ENCODE measurements at places on chromosomes 7 and 10.

GRCh38 chr7:47314728-47315607 lies 266.9 kb downstream of the TNS3 start:
- peak; percentile 74 for DNase-seq

- DNase-seq, result no peak
Observed at GRCh38 chr7:132545756-132546155, 30.5 kb downstream of the PLXNA4 start.

- no peak for DNase-seq
Observed at GRCh38 chr7:153682628-153683027, 369.6 kb upstream of the DPP6 start.

DNA sequence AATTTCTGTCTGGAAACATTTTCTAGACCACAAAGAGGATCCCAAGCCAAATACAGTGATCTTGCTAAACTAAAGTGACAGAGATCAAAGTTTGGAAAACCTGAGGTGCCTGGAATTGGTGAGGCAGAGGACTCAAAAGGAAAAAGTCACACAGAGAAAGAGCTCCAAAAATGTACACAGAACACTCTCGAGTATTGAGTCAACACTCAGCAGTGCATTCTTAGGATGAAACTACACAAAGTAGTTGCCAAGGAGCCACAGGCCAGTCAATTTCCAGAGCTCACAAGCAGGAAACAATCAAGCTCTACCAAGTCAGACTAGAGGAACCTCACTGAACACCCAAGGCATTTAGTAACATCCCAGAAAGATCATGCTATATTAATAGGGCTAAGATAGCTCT lies 61.3 kb downstream of the MICU1 start:
- DNase-seq, result peak; percentile 54

DNA sequence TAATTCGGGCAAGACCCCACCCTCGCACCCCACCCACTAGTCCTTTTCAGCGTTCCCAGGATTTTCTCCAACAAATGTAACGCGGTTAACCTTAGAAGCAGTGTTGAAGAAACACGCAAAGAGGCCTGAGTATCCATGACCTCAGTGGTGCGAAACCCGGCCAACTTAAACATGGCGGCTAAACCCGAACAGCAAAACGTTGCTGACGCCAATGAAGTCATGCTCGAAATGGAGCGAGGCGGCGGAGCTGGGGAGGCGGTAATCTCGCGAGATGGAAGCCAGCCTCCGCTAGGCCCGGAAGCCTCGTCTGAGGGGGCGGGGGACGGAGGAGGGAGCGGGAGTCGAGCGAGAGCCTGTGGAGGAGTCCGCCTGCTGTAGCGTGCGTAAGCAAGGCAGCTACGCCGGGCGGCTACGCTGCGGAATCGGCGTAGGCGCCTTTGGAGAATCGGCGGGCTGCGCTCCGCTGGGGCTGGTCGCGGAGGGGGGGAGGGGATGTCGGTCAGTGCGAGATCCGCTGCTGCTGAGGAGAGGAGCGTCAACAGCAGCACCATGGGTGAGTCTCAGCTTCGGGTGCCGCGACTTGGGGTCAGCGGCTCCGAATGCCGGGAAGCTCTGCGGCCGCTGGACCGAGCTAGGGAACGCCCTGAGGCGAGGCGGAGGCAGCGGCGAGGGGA lies at the start of gene SEPTIN7:
TSS of gene SEPTIN7 (plus strand) at position 340 of the 674 bp plus-strand sequence. CDS start at position 493, 153 bp downstream.
- DNase-seq, result peak; percentile 100

GRCh38 chr7:119935418-119936025 lies 337.5 kb upstream of the KCND2 start:
- peak; percentile 45 for DNase-seq

DNA sequence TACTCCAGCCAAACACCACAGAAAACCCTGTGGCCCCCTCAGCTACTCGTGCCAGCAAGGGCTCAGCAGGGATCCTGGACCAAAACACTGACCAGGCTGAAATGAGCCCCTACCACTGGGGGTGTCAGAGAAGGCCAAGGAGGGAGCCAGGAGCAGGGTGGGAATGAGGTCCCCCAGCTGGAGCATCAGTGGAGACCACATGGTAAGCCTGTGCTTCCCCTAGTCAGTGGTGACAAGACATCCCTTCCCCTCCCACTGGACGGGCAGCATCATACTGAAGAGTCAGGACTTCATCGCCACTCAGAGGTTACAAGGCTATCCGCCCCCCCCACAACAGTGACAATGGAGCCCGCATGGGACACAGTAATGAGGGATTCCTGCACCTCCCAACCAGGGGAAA lies 99.6 kb downstream of the LHPP start:
- no peak for DNase-seq

DNA sequence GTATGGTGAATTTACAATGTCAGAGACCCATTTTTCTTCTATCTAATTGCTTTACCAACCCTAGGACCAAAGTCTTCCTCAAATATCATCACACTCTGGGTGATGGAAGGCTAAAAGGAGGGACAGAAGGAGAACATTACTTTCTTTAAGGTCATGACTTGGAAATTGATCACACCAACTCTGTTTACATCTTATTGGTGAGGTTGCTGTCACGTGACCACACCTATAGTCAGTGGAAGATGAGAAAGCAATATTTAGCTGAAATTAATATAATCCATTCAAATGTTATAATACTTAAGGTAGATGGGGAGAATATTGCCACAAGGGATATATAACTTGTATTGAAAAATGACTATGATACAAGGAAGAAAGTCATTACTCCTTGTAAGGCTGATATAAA lies 183.6 kb upstream of the SMIM30 start:
- DNase-seq, result no peak

DNA sequence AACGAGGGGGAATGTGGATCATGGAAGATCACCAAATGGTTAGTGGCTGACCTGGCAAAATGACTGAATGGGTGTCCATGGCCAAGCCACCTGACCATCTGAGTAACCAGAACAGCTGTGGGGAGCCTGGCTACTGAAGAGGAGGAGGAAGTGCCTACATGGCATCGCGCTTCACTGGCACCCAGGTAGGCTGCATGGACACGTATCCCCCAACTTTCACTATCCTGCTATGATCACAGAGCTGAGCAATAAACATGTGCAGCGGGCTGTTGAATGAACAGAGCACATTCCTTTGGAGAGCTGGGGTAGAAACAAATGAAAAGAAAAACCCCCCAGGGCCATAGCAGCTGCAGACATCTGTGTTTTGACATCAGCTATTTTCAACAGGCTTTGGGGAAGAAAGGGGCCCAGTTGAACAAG lies 6.5 kb downstream of the AKR1B1 start:
- DNase-seq, result peak; percentile 27

DNA sequence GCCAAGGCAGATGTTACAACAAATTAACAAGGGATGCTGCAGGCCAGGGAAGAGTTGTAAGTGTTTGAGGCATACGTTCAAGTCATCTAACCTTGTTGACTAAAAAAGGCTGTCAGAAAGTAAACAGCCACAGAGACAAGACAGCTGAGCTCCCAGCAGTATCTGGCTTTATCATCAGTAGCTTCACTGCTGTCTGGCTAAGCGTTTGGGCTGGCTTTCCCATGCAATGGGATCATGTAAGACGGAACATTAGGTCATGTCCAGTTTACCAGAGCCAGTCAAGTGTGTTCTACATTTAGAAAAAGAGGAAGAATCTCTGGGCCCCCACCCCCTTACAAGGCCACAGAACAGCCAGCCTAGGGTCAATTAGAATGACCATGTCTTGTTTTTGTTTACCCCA lies 51.3 kb upstream of the GSAP start:
- DNase-seq, result no peak

GRCh38 chr10:45093945-45094344 lies 93.2 kb downstream of the ZNF22 start:
- no peak for DNase-seq
